ENCODE measurements at places on chromosomes 3 and 15.

DNA sequence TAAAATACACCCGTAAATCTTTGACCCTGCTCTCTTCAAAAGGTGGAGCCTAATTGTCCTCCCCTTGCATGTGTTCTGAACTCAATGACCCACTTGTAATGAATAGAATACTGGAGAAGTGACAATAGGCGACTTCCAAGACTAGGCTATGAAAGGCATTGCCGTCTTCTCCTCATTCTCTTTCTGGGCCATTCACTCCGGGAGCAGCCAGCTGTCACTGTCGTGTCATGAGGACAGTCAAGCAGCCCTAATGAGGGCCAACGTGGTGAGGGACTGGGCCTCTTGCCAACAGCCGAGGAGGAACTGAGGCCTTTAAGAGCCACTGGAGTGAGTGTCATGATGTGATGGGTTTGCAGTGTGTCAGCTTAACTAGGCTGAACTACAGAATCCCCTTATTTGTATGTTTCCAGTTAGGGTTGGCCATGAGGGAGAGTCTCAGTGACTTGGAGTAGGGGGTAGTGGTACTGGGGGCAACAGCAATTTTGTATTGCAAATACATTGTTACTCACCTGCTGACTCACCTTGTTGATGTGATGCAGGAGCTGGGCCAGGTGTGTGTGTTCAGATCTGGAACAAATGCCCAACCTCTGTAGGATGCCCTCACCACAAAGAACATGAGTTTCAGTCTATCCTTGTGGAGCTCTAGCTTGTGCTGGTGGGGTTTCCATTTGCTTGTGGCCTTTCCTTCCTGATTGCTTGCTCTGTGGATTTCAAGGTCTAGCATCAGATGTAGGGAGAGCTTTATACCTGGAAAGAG, 188.5 kb upstream of the PROK2 start:
- DNase-seq: no peak

- no peak for DNase-seq
These were observed 280.6 kb downstream of the ARRDC4 start for GRCh38 chr15:98241032-98241554.

GRCh38 chr15:64574301-64575017, 114.1 kb downstream of the ZNF609 start:
- DNase-seq: no peak

DNA sequence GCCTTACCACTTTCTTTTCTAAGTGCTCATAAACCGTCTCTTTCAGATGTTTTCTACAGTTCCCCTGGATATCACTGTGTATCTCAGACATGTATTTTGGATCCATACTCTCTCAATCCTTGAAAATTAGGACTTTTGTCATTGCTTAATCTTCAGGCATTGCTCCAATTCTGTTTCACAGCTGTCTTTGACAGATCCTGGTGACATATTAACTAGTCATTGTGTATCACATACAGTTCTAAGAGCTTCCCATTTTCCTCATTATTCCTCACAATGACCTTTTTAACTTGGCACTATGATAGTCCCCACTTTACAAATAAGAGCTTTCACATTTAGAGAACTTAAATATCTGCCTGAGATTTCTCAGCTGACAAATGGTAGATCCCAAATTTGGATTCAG, 151.7 kb downstream of the CLSTN2 start:
- no peak for DNase-seq

DNA sequence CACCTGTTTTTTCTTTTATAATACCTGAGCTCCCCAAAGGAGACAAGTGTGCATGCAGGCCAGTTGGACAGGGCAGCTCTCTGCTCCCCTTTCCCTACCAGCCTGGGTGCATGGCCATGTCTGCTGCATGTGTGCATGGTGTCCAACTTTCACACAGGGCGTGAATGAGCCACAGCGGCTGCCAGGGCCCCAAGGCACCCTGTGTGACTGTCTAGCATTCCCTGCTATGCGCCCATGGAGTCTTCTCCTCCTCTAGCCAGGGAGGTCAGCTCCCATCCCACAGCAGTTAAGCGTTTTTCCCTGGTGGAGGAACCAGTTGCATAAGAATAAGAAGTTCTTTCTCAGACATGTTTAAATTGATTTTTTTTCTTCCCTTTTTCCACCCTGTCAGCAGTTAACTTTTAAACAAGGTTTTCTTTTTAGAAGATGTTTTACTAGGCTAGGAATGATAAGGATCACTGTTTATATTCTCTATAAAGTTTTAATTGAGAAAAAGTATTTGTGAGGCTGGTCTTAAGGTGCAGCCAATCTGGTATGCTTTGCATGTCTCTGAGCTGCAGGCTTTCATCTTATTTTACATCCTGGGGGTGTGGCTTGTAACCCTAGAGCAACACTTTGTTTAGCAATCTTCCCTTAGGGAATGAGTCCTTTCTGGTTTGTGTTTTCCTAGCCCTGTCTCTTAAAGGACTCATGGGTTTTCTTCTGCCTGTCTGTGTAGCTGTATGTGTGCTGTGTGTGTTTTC, 20.5 kb upstream of the OR5H1 start:
- DNase-seq: no peak
